ENCODE measurements at places on chromosomes 1 and 21.

- no peak for DNase-seq
Observed at GRCh38 chr1:31977385-31978131, 36.1 kb upstream of the KHDRBS1 start.

DNA sequence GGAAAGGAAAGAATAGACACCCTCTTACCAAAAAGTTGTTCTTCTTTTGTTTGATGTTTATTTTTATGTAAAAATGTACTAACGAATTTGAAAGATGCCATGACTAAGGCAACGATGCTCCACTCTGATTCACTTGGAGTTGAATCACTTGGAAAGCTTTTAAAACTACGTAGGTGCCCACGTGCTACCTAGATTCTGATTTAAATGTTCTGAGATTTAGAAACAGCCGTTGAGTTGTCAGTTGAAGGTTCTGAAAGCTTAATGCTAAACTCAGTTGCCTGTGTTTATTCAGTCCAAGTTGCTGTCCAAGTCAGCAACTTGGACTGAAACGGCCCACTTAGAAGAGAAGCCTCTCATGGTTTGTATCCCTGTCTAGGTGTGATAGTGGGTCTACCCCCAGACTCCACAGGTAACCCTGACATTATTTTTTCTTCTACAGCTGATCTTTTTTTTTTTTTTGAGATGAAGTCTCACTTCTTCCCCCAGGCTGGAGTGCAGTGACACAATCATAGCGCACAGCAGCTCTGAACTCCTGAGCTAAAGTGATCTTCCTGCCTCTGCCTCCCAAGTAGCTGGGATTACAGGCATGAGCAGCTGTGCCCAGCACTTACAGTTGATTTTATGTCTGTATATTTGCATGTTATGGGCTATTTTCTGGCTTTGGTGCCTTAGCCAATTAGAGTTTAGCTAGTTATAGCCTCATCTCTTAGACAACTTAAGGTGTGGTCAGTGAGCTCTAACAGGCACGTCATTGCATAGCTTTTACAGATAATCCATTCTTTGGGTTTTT, 1.4 kb upstream of the VAMP4 start:
- no peak for DNase-seq

DNA sequence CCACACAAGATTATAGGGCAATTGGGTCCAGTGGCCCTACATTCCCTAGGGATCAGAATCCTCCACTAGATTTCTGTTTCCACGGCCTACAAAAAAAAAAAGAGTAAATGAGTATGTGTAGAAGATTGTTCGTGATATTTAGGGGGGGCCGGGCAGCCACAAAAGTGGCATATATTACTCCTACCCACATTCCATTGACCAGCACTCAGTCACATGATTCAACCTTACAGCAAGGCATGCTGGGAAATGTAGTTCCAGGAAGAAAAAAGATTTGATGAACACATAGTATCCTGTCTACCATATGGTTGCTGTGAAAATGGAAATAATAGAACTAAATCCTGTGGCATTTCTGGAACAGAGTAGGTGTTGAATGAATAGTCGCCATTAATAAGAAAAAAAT, 43.4 kb upstream of the GJB5 start:
- DNase-seq = no peak

DNA sequence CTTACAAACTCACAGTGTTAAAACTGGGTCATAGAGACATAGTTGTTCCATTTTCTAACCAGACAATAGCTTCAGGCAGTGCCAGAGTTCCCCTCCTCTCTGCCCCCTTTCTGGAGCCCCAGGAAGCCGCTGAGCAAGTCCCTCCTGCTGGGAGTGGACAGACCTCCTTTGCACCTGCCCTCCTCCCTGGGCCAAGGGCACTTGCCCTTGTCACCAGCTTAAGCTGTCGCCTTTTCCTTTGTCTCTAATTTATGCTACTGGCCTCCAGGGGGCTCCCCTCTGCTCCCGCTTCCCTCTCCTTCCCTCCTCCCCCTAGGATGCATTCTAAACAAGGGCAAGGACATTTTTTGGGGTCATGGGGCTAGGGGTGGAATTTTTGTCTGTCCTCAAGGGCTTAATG, 182.4 kb downstream of the MIS18A start:
- DNase-seq = no peak

DNA sequence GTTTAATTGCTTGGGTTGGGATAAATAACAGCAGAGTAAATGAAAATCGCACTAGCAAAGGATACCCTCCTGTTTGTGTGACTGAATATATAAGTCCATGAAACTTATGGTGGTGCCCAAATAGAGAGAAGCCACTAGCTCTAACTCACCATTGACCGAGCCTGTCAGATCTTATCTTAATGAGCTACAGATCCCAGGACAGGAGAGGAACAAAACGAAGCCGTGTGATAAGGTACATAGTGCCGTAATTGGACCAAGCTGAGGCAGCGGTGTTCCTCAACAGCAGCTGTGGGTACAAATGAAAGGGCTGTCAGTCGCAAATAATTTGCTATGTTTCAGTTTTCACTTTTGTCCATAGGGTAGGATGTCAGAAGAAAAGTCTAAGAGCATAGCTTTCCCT, 276.1 kb downstream of the PTBP2 start:
- no peak for DNase-seq

DNA sequence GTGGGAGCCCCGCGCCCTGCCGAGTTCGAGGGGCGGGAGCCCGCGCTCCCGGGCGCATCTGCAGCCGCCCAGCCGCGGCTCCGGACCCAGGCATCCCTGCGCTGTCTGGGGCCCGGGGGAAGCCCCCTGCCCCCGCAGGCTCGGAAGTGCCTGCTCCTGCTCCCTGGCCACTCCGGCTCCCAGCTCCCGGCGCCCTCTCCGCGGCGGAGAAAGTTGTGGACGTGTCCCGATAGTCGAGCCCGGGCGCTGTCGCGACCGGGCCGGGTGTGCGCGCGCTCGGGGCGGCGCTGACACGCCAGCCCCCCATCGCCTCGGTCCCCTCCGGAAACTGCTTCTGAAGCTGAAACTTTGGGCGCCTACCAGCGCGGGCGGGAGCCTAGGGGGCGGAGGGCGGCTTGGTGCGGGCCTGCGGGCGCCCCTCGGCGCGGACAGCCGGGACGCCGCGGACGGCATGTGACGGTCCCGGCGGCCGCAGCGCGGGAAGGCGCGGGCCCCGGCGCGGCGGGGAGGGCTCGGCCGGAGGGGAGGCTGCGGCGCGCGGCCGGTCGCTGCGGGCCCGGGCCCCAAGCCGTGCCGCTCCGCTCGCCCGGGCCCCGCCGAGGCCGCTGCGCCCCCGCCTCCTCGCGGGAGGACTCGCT, 515 bp downstream of the MAN1C1 start:
- DNase-seq = no peak

DNA sequence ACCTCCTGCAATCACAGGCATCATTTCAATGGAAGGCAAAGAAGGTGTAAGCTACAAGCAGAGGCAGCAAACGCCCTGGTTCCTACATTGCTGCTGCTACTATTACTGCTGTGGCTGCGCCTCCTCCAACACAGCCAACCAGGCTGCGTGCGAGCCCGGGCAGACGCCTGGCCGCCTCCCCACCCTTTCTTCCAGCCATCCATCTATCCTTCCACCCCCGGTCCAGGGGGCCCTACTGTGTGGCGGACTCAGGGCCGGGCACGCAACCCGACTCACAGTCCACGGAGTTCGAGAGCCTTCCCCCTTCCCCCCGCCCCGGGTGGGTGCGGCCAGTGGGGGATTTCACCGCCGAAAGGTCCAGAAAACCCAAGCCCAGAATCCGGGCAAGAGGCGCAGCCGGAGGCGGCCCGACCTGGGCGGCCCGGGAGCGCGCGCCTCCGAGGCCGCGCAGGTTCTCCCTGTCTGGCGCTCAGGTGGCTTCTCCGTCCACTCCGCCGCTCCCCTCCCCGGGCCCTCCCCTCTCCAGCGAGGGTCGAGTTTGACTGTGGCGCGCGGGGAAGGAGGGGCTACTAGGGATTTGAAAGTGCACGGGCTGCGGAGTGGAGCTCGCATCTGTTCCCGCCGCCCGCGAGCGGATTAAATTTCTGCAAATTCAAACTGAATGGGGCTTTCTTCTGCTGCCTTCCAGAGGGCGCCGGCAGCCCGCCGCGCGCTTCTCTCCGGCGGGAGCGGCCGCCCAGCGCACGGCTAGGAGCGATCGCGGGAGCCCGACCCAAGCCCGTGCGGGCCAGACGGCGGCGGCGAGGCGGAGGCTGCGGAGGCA, at the start of gene HUNK:
HUNK (plus strand) TSS at position 569 of the 823 bp plus-strand sequence. CDS start 655 bp downstream, outside the sequence.
- peak; percentile 5 for DNase-seq

DNA sequence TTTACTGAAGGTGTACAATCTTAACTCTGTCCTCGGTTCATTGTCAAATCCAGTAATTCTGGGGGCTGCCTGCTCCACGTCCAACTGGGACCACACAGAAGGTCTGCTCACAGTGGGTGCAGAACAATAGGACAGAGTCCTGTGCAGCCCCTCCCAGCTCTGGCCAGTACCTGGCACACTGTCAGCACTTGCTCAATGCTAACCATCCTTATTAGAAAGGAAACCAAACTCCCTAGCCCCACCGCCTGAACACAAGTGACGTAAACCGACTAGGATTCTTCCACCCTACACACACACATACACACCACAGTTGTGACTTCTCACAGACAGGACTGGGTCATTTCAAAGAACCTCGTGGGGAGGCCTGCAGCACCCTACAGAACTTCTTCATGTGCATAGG, 5.2 kb downstream of the BCAR3 start:
- DNase-seq = no peak
